ENCODE measurements at places on chromosomes 6 and 20.

- no peak for DNase-seq
Observed at GRCh38 chr20:50412069-50412468, 98.1 kb upstream of the PTPN1 start.

DNA sequence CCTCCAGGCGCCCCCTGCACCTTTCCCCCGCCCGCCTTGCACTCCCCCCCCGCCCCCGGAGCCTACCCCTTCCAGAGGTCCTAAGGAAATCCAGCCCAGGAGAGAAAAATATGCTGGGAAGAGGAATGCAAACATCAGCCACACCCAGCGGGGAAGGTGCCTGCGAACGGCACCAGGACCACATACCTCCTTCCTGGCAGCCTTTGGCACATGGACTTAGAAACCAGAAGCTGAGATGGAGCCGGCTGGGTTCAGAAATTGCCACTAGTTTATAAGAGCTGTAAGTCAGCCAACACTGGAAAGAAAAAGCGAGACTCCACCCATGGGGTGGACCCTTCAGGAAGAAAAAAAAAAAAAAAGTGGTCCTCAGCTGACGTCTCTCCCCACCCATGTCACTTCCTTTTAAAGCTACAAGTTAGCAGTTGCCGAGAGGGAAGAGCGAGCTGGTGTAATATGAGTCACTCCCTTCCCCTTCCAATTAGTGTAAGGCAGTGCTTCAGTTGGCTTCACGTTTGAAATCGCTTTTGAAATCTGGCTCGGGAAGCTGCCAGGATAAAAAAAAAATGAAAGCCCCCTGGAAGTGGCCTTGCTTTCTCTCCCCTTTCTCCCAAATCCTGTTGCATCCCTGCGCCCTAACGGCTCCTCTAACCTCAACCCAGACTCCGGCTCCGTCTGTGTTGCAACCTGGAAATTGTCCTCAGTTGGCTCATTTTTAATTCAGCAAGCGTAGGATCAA, at the start of gene AGPAT4:
AGPAT4 (minus strand) TSS at position 310 of the 736 bp plus-strand sequence. CDS start 41,848 bp downstream, outside the sequence.
- peak; percentile 52 for DNase-seq

- DNase-seq, result no peak
Observed at GRCh38 chr6:95741045-95741444, 163.7 kb downstream of the MANEA start.

DNA sequence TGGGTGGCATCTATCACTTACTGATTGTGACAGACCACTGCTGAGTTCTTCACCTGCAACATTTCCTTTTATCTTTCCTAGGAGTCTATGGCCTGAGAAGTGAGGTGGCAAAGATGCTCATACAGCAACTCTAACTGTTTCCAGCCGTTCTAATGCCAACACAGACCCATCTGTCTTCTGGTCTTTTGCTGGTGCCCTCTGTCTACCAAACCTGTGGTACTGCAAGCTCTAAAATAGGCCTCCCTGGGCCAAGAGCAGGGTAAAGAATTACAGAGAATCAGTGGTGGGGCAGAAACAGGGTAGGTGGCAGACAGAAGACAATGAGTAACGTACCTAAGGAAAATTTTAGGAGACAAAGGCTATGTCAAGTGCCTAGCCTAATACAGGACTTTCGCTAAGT, 611.0 kb upstream of the FLRT3 start:
- peak; percentile 54 for DNase-seq

DNA sequence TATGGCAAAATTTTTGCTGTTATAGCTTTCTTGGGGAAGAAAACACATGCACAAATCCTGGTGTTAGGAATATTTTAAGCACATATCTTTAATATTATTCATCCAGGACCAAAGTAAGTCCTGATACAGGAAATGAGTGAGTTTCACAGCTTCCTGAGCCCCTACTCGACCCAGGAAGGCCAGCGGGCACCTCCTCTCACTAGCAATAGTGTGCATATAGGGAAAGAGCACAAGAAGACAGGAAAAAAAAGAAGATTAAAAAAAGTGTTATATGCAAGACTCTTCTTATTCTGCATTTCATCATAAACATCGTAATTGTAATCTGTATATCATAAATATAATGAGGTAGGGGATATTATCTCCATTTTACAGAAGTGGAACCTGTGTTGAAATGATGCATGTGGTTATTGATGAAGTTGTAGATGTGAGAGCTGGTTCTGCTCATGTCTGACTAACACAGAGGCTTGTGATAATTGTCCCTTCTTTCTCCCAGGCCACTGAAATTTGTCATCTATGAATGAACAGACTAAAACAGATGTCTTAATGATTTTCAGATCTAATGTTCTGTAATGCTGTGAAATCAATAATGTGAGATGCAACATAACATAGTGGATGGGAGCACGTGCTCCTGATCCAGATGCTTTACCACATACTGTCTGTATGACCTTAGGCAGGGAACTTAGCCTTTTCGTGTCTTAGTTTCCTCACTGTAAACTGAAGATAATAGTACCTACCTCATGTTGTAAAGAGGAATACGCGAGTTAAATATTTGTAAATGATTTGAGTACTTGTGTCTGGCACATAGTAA, 101.2 kb downstream of the MYO6 start:
- no peak for DNase-seq

GRCh38 chr6:136090929-136091328, 159.2 kb downstream of the MTFR2 start:
- DNase-seq, result no peak

- no peak for DNase-seq
Observed at GRCh38 chr20:44702776-44703175, 12.4 kb upstream of the CCN5 start.

GRCh38 chr6:141580988-141581552, 551.7 kb upstream of the GJE1 start:
- no peak for DNase-seq

- DNase-seq, result no peak
Observed at GRCh38 chr20:44113618-44114376, 73.2 kb downstream of the JPH2 start.

- DNase-seq, result peak; percentile 52
Observed at GRCh38 chr6:46781478-46782378, 11.5 kb upstream of the MEP1A start.

GRCh38 chr6:132020138-132020581, 69.0 kb upstream of the CCN2 start:
- peak; percentile 3 for DNase-seq

DNA sequence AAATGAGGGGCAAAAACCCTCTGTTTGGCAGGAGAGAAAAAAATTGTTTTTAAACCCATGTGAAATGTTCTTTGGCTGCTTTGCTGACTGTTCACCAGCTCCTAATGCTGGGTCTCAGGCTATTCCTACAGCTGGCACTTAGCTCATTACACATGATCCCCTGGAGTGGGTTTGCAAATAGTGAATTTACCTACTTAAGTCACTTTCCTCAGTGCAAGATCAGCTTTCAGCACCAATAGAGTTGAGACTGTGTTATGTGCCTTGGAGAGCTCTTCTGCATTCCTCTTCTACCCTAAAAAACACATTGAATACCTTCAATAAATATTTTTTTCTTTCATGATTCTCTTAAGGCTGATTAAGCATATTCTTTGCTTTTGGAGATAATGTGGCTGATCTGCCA, 58.4 kb upstream of the PRDM1 start:
- no peak for DNase-seq

DNA sequence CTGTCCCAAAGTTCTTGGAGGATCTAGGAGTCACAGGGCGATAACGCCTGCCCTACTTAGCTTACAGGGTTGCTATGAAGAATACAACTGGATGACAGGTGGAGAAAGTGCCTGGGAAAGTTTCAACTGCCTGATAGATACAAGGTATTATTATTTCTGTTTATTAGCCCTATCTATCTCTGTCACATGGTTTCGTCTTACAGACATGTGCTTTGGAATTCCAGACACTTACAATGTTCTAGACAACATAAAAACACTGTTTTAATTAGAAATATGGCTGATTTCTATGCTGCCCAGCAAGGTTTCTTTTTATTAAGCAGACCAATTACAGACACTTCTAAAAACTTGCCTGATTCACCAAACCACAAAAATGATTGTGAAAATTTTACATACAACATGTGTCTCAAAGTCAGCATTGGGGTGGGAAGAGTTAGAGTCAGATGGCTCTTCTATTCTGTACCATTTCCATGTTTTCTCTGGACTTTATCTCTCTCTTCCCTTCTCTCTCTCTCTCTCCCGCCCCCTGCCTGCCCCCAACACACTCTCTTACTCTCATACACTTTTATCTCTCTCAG, 50.0 kb downstream of the GJA10 start:
- DNase-seq, result no peak

- DNase-seq, result no peak
Observed at GRCh38 chr6:122657601-122658000, 47.4 kb downstream of the PKIB start.

DNA sequence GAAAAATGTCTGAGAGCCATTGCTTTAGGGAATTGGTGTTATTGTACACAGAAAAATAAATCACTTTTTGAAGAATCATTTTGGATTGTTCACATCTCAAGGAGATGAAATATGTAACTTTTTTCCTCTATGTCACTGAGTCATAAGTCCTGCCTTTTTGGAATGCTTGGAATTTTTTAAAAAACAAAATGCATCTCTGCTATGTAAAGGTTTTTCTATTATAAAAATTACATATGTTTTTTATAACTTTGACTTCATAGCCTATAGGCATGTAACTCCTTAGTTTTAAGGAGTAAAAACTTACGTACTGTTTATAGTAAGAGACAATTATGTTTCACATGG, 8.7 kb downstream of the RNF144B start:
- no peak for DNase-seq

- DNase-seq, result peak; percentile 6
Observed at GRCh38 chr20:57048027-57048869, 218.2 kb downstream of the BMP7 start.

DNA sequence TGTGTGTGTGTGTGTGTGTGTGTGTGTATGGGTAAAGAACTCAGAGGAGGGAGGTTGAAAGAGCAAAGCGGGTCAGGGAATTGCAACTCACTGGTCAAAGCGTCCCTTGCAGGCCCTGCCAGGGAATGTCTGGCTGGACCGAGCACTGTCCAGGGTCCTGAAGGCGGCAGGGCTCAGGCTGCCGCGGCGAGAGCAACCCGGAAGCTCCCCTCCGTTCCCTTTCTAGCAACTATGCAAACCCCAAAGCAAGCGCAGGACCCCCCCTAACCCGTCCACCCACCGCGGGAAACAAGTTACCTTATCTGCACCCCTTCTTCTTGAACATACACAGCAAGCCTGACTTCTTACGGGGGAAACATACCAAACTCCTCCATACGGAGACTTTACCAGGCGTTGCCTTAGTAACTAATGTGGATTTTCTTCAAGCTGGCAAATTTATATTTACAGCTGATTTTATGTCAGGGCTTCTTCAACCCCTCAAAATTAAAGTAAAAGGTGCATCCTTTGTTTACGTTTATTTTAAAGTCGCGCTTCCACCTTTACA, 538 bp upstream of the GRM1 start:
- DNase-seq, result no peak

DNA sequence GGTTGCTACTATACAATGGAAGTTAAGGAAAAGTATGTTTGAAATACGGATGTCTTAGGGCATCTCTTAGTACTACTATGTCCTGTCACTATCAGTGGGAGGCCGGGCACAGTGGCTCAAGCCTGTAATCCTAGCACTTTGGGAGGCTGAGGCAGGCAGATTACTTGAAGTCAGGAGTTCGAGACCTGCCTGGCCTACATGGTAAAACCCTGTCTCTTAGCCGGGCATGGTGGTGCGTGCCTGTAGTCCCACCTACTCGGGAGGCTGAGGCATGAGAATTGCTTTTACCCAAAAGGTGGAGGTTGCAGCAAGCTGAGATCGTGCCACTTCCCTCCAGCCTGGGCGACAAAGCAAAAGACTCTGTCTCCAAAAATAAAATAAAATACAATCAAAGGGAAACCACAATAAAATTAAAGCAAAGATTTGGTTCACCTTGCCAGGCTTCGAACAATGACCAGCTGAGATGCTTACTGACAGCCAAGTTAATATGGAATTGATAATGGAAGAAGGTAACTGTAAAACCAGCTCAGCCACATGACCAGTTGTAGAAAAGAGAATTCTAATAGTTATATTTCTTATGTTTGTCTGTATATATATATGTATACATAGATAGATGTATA, 6.5 kb downstream of the CD24 start:
- DNase-seq, result no peak

- no peak for DNase-seq
Observed at GRCh38 chr6:93555292-93555691, 135.9 kb upstream of the EPHA7 start.

- no peak for DNase-seq
Observed at GRCh38 chr6:113857556-113858479, 673 bp downstream of the MARCKS start.

DNA sequence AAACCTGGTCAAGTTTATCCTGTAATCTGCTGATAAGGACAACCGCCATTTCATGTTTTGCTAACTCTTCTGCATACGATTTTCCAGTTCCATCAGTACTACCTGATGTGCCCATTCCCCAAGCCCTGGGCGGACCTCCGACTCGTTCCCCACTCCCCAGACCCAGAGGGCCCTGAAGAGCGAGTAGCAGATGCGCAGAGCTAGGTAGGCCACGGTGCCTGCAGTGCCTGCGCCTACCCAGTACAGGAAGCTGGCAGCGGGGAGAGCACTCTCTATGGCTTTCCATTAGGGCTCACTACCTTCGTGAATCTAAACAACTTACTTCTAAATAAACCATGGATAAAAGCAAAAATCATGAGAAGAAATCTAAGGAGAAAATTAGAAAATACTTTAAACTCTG, 14.3 kb upstream of the ZDHHC14 start:
- no peak for DNase-seq

- DNase-seq, result peak; percentile 83
Observed at GRCh38 chr20:63979557-63980316, at the start of gene SAMD10. Gene SAMD10 (minus strand): TSS chr20:63979642. CDS start chr20:63979467, 175 bp downstream.

GRCh38 chr20:12028771-12029170, 111.1 kb downstream of the BTBD3 start:
- no peak for DNase-seq

GRCh38 chr20:401682-402495, 6.2 kb upstream of the RBCK1 start:
- DNase-seq, result peak; percentile 22

GRCh38 chr20:52419205-52419604, 227.6 kb upstream of the ZFP64 start:
- DNase-seq, result no peak

DNA sequence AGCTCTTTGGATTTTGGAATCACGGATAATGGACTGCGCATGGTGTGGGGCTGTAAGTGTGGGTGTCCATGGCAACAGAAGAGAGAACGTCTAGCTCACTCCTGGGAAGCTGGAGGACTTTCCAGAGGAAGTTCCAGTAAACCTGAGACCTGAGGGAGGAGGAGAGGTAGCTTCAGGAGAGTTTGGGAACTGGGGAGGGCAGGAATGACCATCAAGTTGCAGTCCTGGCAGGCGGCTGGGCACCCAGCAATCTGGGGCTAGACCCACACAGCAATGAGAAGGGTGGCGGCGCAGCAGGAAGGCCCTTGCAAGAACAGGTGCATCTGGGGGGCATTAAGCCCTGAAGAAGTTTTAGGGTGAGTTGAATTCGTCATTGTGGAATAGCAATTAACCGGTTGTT, 95.9 kb downstream of the FOXC1 start:
- no peak for DNase-seq

- no peak for DNase-seq
Observed at GRCh38 chr6:84172574-84172973, 54.9 kb downstream of the CEP162 start.

GRCh38 chr6:65524232-65524631, 182.8 kb downstream of the EYS start:
- DNase-seq, result no peak

Data from SHP77 treated with DMSO at 0.1 percent for 48 hours (cell line).